ENCODE measurements at places on chromosomes 6 and 20.

DNA sequence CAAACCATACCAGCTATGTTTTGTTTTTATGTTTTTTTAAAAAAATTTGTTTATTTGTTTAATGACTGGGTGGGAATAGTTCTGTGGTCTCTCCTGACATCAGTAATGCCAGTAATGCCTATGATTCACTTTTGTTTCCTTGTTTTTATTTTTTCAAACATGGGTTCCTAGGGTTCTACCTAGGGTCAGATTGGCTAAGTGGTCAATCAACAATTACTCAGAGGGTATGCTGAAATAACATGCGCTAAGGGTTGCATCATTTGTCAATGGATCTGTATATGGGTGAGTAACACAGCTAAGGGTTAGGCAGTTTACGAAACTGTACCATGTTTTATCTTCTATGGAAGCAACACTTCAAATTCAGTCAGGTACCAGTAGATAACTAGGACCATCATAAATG lies 583.8 kb upstream of the GJE1 start:
- DNase-seq: no peak

DNA sequence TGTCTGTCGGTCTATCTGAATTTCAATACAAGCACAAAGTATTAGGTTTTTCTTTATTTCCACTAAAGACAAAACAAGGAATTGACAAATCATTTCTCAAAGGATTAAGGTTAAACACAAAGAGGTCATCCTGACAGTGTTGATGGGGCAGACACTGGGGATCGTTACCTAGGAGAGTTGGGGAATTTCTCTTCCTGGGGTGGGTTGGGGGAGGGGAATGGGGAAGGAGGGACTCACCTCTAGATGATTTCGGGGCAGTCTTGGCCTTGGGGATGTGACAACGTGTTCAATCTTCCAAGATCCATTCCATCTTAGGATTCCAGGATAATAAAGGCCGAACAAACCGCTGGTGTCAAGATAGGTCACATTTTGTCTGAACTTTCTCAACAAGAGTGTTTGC lies 35.4 kb upstream of the FOXA2 start:
- DNase-seq: no peak

DNA sequence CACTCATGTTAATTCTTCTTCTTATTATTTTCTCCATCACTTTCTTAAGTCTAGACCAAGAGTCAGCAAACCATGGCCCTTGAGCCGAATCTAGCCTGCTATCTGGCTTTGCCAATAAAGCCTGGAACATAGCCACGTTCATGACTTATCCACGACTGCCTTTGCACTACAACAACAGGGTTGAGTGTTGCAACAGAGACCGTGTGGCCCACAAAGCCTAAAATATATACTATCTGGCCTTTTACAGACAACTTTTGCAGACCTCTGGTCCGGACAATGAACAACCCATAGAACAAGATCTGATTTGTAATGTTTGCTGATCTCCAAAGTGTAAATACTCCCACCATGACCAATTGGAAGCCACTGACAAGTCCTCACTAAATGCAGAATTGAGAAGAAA lies 140.5 kb upstream of the CDYL start:
- no peak for DNase-seq

- peak; percentile 55 for DNase-seq
These were observed 31.9 kb upstream of the TXLNB start for GRCh38 chr6:139323511-139324300.

- no peak for DNase-seq
These were observed 13.7 kb downstream of the RIPK1 start for GRCh38 chr6:3081960-3082359.

GRCh38 chr20:53905019-53905819 lies 165.2 kb downstream of the BCAS1 start:
- DNase-seq: no peak

- DNase-seq: no peak
These were observed 324.3 kb downstream of the CDH4 start for GRCh38 chr20:61576372-61576771.

- DNase-seq: no peak
These were observed 156.0 kb upstream of the BEND3 start for GRCh38 chr6:107271208-107271790.

DNA sequence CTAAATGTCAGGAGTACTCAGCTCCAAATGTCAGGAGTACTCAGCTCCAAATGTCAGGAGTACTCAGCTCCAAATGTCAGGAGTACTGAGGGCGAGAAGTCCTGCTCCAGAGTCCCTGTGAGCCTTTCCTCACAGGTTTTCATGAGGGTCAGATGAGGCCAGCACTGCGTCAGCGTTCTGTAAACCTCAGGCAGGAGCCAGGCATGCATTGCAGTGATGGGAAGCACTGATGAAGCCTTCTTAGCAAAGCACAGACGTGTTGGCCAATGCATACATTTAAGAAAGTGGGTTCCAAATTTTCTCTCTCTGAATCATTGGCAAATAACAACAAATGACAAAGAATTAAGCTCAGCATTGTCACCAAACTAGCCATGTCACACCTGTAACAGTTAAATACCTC lies 254.9 kb downstream of the ZNF217 start:
- no peak for DNase-seq

- no peak for DNase-seq
These were observed 38.9 kb upstream of the SAYSD1 start for GRCh38 chr6:39153766-39154397.

GRCh38 chr20:53751620-53752318 lies 158.1 kb upstream of the ZNF217 start:
- no peak for DNase-seq

- DNase-seq: no peak
These were observed 55.2 kb upstream of the CBLN4 start for GRCh38 chr20:56060486-56060885.

Measured in activated CD4-positive, alpha-beta T cell treated with anti-CD3 and anti-CD28 coated beads, Interleukin-2, amount 50 U/mL, for 24 hours (primary cell).